Hippocampal formation (tissue), 2 donors: ENCODE measurements at places on chromosomes 1 and 21.

GRCh38 chr1:207883660-207884250, 27.2 kb downstream of the CD34 start:
- DNase-seq = no peak

DNA sequence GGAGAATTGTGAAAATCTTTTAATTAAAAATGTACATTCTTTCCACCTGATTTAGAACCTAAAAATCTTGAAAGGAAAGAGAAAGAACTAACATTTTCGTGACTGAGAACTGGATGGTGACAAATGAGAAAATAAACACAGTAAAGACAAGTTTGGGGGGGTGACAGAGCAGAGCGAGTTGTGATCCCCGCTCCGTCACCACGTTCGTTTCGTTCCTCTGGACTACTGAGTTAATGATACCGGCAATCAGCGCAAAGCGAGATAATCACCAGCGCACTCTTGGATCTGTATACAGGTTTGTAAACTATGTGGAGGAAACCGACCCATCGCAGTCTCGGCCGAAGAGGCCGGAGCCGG, 31.2 kb upstream of the CFAP126 start:
- no peak for DNase-seq

- no peak for DNase-seq
Measured at GRCh38 chr1:77012066-77012465, 144.8 kb downstream of the ST6GALNAC5 start.

GRCh38 chr1:217369996-217370551, 260.8 kb downstream of the GPATCH2 start:
- no peak for DNase-seq

DNA sequence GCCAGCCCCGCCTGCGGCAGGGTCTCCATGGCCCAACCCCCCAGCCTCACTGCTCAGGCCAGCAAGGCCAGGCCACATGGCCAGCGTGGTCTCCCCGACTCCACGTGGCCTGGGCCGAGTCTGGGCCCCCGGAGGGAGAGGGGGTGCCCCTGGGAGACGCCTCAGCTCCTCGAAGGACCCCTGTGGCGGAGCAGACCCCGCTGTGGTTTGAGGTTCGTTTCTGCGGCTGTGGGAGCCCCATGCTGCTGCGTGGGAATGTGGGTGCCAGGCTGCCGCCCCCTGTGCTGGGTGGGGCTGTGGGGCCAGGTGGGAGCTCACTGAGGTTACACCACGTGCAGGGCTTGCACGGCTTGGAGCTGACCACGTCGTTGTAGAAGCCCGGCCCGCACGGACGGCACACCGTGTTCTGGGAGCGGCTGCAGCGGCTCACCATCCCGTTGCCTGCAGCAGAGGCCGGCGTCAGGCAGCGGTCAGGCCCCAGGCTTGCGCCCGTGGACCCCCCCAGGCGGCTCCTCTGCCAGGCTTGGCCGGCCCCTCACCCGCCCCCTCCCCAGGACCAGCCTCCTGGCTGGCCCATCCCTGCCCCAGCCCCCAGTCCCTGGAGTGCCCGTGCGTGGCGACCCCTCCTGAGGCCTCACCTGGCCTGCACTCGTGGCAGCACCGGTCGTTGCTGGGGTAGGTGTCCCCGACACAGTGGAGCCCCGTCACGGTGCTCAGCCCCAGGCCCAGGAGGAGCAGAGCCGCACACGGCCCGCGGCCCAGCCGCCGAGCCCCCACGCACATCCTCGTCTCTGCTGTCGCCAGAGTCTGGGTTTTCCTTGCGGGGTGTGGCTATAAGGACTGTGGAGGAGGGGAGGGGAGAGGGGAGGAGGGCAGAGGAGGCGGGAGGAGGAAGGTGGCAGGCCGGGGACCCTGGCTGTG, at the start of gene TNFRSF4:
Gene TNFRSF4 (minus strand): TSS at position 809 of the 921 bp plus-strand sequence. CDS start 26 bp downstream, at position 783.
- no peak for DNase-seq

DNA sequence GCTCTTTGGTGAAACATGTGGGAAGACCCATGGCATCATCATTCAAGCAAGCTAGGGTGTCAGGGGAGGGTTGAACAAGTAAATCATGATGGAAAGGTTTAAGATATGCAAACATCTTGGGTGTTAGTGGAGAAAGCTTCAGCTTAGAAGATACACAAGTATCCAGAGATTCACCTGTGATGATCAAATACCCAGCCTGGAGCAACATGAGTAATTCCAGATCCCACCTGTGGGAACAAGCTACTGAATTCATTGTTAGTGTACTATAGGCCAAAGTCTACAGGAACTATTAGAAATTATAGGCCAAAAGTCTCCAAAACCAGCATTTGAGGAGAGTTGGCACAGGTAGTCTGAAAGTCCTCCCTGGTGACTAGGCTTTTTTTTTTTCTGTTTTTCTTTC, 499.9 kb downstream of the NUF2 start:
- DNase-seq = no peak

DNA sequence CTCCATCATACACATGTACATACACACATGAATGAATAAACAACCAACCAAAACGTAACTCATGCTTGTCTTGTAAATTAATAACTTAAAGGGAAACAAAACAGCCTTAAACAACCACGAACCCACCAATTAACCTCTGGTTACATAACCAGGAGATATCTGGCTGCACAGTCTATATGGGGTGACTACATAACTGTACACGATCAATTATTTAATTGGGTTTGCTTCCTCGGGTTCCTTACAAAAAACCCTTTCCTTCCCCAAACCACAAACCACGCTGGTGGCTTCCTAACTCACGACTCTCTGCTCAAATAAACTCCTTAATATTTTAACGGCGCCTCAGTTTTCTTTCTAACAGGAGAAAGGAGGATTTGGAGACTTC, 744 bp downstream of the ZNF670 start:
- DNase-seq = no peak

DNA sequence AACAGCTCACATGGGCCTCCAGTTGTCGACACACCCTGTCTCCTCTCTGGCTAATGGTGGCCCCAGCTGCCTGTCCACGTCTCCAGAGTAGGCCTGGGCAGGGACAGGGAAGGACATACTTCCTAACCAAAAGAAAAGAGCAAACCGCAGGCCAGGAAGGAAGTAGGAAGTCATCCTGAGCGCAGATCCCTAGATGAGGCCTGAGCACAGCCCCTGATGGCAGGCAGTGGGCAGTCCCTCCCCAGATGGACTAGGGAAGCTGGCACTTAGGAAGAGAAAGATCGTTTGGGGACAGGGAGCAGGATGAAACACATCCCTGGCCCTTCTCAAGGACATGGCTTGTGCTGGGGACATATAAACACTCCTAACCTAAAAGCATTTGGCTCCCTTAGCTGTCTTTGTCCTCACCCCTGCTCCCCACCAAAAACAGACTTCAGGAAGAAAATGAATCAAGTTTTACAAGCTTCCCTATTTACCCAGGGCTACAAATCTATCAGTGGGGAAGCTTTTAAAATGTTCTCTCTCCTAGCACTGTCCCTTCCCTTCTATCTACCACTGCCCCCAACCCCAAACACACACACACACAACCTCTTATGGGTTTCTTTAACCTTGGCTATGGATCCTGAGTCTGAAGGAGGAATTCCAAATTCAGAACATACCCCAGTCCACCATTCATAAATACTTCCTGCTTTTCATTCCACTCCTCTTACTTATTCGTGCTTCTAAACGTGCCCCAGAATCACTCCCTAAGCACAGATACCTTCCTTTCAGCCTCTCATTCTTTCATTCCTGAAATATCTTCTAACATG, 21.1 kb downstream of the SSBP3 start:
- no peak for DNase-seq

- no peak for DNase-seq
Measured at GRCh38 chr21:46557469-46557868, 47.4 kb downstream of the S100B start.

DNA sequence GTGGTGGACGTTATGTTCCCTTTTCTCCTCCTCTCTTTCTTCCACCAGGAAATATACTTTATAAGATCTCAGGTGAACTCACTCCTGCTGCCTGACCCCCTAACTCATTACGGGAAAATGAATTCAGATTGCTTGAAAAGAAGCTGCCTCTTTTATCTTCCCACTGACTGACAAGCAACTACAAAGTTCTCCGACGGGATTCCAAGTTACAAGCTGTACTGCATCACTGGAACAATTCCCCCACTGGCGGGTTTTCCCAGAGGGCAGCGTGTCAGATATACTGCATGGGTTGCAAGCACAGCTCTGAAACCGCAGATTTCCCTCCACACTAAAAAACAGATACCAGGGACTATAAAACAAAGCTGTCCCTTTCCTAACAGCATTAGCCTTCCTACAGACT, 390.6 kb downstream of the KCTD3 start:
- DNase-seq = no peak

DNA sequence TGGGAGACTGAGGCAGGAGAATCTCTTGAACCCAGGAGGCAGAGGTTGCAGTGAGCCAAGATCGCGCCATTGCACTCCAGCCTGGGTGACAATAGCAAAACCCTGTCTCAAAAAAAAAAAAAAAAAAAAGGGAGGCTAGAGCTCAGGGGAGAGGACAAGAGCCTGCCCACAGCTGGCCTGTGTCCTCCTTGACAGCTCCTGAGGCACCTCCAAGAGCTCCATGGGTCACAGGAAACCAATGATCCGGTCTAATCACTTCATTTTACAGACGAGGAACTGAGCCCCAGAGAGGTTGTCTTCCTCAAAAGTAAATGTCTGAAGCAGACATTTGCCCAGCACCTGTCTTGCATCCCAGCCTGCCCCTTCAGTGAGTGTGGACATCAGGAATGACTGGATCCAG, 49.4 kb downstream of the NID1 start:
- DNase-seq = no peak

DNA sequence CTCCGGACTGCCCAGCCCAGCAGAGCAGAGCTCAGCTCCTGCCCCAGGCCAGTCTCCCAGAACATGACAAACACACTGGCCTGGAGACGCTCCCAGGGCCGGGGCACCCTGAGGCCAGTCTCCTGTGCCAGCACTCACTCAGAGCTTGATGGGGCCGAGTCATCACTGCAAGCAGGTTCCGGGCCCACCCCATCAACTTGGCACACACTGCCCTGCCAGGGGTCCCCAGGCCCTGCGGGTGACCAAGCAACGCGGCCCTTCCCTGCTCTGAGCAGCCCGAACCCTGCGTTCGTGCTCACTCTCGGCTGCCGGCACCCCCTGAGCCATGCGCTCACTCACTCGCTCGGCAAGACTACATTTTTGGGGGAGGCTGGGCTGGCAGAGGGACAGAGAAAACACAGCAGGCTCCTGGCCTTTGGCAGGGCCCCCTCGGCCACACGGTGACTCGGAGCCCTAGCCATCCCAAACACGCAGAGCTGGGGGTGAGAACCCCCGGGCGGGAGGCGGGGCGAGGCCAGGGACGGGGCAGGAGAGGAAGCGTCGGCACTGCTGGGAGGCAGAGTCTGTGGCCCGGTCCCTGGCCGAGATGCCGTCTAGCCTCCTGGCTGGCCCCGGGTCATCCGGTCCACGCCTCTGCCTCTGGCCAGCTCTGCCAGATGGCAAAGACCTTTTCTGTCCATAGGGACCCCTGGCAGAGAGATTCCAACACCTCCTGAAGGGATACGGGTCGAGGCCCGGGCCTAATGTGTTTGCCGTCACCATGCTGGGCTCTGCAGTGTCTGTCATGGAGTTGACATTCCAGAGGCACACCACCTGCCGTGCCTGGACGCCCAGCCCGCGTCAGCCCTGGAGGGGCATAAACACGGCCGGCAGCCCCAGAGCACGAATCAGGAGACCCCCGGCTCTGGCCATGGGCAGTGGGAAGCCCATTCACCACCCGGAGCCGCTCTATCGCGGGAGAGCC, 68.0 kb downstream of the MEGF6 start:
- DNase-seq = no peak

GRCh38 chr1:215523128-215523861, 43.8 kb upstream of the KCTD3 start:
- no peak for DNase-seq

- peak; percentile 71 for DNase-seq
Measured at GRCh38 chr1:92291372-92291999, 7.3 kb downstream of the GLMN start.

- no peak for DNase-seq
Measured at GRCh38 chr1:103108376-103109150, at the start of gene COL11A1. Gene COL11A1, minus strand, starts transcription at chr1:103108522. Its CDS starts 344 bp downstream, at chr1:103108178.

- DNase-seq = no peak
Measured at GRCh38 chr1:117911051-117911450, 18.4 kb downstream of the GDAP2 start.

- no peak for DNase-seq
Measured at GRCh38 chr1:224185208-224185607, 2.2 kb downstream of the DEGS1 start.

GRCh38 chr1:6996371-6996770, 211.1 kb downstream of the CAMTA1 start:
- no peak for DNase-seq

DNA sequence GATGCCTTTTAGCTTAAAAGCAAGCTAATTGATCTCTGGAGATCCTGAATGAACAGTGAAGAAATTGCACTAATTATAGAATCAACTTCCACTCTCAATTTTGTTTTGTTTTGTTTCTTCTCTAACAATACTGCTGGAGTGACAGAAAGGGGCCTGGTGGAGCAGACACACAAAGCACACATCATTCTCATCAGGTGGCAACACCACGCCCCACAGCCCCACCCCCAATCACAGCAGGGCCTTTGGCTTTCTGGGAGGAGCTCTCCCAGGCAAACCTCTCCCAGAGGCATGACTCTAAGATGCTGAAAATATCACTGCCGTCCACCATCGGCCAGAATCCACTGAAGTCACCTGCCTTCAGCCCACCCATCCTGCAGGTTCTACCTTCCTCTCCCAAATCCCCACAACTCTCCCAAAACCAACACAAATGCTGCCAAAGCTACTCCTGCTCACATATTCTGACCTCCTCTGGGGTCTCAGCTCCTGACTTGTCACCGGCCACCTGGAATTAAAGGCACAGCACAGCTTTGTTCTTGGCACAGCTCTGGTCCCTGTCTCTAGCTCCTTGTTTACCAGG, 120.7 kb downstream of the GRIK3 start:
- no peak for DNase-seq

GRCh38 chr1:78058670-78059069, 12.9 kb downstream of the GIPC2 start:
- no peak for DNase-seq

DNA sequence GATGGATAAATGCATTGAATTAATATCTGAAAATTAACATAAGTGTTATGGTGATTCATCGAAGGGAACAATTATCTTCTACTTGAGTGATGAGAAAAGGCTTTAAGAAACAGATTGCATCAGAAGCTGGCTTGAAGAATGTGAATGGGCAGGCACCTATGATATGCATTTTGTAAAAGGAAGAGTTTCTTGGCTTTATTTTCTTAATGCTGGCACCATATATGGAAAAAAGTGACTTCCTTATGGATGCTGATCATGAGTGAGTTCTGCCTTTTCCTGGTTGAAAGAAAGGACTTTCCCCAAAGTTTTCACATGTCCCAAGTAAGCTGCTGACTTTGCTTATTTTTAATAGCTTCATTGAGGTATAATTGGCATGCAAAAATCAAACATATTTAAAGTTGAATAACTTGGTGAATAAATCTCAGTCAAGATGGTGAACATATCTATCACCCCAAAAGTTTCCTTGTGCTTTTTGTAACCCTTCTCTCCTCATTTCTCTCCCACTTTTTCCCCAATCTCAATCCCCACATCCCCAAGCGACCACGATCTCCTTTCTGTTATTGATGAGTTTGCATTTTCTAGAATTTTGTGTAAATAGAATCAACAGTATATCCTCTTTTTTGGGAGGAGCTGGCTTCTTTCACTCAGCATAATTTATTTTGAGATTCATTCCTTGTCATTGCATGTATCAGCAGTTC, 74.2 kb downstream of the SPATA46 start:
- DNase-seq = no peak

- DNase-seq = peak; percentile 19
Measured at GRCh38 chr1:238252033-238252802, 361.5 kb upstream of the ZP4 start.
